ENCODE measurements at places on chromosomes 1 and 21. TPM values are rescaled to one million over a fixed set of nuclear protein-coding genes. Genes with fewer than 3 reads are reported as not detected.

Gene SPATA45
- total RNA-seq, result not detected

DNA sequence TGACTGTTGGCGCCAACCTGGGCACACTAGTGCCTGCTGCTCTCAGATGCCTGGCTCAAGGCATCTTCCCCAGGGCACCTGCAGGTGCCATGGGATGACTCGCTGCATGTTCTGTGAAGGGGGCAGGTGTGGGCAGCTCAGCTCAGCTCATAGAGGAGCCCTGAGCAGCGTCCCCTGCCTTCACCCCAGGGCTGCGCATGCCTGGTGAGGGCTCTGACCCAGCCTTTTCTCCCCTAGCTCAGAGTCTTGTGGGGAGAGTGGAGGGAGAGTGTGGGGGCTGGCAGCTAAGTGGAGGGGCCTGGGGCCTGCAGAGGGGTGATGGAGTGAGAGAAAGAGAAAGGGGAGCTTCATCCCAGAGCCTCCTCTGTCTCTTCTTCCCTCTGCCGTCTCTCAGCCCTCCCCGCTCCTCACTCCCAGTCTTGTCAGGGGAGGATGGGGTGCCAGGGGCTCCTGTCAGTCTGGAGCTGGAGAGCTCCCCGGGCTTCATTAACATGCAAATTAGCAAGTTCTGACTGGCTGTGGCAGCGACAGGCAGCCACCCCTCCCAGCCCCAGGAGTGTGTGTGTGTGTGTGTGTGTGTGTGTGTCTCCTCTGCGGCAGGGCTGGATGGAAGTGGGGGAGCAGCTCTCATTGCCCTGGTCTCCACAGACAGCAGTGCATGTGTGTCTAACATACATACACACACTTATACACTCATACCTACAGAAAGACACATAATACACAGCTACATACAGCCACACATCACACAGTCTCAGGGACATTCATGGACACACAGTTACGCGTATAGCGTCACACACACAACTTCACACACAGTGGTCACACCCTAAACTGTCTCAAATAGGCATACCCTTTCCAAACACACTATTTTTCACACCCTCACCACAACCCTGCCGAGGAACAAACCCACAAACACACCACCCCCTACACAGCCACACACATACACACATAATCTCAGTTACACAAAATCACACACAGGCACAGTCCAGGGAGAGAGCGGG, 34.0 kb downstream of the FOXO6 start:
- no peak for DNase-seq

DNA sequence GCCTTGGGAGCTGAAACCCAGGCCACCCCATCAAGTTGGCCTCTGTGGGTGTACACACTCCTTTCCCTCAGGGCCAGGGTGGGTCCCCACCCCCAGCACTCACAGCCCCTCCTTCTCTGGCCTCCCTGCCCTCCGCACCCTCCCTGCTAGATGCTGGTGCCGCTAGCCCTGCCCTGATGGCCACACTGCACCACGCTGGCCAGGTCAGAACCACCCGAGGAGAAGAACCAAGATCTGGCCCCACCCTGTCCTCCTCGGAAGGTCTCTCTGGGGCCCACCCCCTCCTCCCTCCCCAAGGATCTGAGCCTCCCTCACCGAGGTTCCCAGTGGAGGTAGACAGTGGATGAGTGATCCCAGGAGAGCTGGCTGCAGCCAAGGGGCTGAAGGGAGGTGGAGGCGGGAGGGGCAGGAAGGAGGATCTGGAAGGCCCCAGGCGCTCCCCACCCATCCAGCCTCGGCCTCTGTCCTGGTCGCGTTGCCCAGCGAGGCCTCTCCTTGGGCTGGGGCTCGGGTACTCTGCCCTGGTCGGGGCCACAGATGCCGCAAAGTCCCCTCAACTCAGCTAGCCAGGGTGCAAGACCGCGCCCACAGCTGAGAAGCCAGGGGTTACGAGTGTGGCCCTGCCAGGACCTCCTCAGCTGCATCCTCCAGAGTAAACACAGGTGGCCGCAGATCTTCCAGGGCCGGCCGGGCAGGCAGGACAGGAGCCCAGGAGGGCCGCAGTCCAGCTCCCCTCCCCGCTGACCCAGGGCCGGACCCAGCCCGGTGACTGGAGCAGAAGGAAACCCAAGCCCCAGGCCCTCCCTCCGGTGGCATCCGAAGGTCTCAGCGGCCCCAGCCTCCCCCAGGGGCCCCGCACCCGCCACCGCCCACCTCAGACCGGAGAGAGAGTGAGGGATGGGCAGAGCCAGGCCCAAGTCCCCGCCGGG, 5.2 kb downstream of the B3GALT6 start:
- DNase-seq, result no peak

GRCh38 chr1:191993549-191993948, 164.7 kb upstream of the RGS18 start:
- DNase-seq, result no peak

DNA sequence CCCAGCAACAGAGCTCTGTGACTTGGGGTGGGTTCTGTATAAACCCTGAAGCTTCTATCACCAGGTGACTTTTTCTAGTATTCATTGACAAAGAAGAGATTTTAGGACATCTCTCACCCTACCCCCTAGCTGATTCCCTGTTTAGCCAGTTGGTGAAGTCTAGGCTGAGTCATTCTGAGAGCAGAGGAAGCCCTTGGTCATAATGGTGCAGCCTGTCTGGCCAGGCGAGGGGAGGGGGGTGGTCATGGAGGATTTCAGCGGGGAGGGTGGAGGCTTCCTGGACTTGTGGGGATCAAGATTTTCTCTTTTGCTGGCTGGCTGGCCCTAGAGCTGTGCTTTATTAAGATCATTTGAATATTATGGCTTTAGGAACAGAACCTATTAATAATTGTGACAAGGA, 262.6 kb downstream of the CAMTA1 start:
- no peak for DNase-seq

DNA sequence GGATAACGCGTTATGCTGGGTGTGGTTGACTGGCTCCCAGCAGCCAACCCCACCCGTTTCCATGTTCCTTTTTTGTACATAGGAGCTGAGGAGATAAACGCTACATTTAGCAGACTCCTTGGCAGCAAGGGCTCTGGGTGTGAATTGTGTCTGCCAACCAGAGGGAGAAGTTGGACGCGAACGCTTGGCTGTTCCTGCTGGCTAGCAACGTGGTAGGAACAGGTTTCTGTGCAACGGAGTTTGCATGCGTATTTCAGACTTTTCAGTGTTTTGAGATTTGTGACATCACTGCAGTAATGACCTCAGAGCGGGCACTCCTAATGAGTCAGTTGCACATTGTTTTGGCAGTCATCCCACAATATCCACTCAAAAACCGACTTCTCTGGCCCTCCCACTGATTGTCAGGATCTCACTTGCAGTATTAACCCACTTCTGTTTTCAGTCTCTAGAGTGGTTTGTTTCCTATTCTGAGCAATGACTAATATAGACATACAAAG, 98.7 kb upstream of the RGS1 start:
- no peak for DNase-seq

DNA sequence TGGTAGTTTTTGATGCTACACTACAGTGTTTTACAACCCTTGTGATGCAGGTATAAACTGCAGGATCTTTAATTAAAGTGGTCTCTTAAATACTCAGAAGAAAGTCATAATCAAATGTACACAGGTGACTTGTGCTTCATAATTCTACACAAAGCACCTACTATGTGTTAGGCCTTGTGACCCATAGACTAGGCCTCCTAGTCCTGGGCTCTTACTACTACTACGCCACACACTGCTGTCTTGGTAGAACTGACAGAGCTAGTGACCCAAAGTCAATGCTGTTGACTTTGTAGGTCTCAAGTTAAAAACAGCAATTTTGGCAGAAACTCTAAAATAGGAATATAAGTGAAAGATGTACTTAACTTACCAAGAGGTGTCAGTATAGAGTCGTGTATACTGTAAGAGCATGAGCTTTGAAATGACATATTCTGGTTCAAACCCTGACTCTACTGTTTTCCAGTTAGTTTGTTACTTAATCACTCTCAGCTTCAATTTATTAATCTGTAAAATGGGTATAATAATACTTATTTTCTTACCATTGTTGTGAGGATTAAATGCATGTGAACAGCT, 48.6 kb upstream of the LMO4 start:
- DNase-seq, result no peak

DNA sequence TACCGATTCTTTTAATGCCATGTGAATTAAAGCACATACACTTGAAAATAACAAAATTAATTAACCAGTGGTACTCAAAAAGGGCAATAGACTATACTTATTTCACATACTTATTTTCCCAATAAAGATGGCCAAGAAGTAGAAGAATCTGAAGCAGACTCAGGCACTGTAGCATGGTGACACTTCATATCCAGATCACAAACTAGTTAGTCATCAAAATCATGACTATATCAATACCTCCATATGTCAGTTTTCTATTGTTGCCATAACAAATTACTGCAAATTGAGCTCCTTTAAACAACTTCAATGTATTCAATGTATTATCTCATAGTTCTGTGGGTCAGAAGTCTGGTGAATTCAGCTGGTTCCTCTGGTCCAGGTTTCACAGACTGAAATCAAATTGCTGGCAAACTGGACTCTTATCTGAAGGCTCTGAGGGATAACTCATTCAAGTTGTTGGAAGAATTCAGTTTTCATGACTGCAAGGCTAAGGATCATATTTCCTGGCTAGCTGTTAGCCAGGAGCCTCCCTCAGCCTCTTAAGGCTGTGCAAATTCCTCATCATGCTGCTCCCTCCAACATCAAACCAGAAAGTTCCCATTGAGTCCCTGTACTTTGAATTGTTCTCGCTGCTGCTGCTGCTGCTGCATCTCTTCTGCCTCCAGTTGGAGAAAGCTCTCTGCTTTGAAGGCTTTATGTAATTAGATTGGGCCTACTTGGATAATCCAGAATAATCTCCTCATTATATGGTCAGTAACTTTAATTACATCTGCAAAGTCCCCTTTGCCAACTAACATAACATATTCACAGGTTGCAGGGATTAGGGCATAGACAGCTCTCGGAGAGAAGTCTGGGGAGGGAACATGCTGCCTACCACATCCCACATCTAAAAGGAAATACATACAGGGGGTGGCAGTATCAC, 91.5 kb downstream of the MRPL39 start:
- no peak for DNase-seq

DNA sequence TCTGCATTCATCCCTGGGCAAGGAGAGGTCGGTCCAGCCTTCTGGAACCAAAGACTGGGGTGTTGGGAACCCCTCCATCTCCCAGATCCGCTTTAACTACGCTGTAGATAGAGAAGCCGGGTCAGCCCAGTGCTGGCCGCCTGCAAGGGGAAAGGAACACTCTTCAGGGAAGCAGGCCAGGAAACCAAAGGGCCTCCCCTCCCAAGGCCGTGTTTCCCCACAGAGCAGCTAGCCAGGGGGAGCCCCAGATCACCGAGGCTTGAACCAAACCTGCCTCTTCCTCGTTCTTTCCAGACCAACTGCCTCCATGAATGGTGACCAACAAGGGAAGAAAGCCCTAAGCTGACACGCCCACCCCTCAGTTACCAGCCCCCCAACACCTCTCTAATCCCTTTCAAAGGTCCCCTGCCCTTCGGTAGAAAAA, 1.2 kb upstream of the CHD5 start:
- no peak for DNase-seq

DNA sequence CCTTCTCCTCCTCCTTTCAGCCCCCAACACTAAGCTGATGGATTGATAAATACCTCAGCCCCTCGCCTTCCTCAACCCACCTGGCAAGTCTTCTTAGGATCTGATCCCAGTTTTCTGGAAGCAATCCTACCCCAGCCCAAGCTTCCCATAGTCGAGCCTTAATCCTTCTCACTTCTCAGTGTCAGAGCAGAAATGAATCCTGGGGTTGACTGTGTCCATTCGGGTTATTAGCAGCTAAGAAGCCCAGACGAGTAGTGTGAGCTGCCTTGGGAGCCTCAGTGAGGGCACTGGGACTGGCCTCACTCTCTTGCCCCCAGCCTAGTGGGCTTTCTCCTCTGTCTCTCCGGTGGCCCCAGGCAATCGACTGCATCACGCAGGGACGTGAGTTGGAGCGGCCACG, 12.4 kb upstream of the PEAR1 start:
- no peak for DNase-seq
